ENCODE measurements at places on chromosomes 3 and 15.
A peak's percentile ranks its signal among the peaks of the same experiment; 100 is the strongest.

- DNase-seq = no peak
Measured at GRCh38 chr3:45895686-45896468, 9.5 kb downstream of the CCR9 start.

DNA sequence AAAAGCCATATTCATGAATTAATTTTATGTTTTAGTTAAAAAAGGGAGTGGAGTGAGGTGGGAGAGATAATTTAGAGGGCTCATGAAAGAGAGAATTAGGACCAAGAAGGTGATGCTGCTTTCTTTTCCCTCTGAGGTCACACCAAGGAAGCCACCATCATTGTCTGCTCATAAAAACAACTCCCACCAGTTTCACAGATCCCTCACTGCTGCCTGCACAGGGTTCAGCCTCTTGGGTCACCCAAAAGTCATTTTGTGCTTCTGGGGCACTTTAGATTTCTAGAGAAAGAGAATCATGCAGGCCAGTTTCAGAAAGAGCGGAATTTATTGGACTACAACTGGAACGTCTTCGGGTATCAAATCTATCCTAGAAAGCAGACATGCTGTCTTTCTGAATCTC is 241.4 kb upstream of the EOMES start:
- no peak for DNase-seq

GRCh38 chr3:171503817-171504216 is 43.6 kb upstream of the TNIK start:
- no peak for DNase-seq

GRCh38 chr15:76674883-76675282 is 230.3 kb downstream of the SCAPER start:
- DNase-seq = no peak

GRCh38 chr3:72848703-72849081 is 447 bp upstream of the SHQ1 start:
- peak; percentile 20 for DNase-seq

- no peak for DNase-seq
Measured at GRCh38 chr3:13644341-13645117, 95.6 kb downstream of the FBLN2 start.

DNA sequence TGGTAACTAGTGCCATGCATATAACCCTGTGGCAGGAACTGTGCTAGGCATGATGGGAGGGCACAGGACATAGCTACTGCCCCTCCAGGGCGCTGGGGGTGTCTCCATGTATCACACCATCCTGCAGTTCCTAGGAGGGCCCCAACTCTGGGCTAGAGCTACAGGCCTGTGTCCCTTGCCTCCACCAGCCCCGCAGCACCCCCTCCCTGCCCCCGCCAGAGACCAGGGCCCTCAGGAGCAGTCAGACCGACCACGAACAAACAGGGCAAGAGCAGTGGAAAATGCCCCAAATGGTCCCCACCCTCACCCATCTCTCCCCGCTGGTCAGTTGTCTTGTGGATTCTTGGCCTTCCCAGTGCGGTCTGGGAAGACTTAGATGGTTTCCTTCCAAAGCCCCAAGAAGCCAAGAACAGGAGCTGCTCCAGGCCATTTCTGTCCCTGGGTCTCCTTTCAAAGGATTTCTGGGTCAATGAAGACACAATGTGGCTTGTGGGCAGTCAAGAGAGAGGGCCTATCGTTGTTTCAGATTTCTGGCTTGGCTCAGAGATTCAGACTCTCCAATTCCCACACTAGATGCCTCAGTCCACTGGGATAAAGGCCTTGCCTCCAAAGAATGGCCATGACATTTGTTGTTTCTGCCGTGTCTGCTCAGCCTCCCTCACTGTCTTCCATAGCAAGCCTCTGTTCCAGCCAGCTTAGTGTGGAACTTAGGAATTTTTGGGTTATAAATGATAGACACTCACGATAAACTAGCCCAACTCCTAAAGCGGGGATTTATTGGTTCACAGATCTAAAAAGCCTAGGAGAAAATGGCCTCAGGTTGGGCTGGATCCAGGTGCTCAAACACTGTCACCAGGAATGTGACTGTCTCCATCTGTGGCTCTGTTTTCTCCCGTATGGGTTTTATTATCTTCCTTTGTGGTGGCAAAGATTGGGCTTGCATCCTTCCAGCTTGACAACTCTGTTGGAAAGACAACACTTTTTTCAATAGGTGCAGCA is 80.6 kb downstream of the LSM3 start:
- DNase-seq = no peak

GRCh38 chr3:97265237-97266005 is 451.0 kb downstream of the EPHA6 start:
- no peak for DNase-seq

DNA sequence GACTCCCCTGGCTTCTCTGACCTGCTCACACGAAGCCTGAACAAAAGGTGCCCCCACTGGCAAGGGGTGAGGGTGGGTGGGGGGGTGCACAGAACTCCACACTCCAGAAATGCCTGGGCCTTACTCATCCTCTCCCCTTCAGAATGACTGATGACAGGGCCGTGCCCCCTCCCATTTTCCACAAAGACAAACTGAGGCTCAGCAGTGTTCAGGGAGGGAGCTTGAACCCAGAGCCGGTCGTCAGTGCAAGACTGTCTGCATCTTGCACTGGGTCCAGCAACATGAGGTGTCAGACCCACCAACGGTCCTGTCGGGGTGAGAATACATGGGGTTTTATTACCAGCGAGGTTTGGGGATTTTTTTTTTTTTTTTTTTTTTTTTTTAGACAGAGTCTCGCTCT is 15.3 kb downstream of the IGDCC3 start:
- DNase-seq = no peak
